Posterior cingulate gyrus (tissue), 11 donors: ENCODE measurements at places on chromosomes 2 and 18.

- no peak for DNase-seq
Measured at GRCh38 chr2:231038483-231039293, 1.4 kb downstream of the C2orf72 start.

- no peak for DNase-seq
Measured at GRCh38 chr18:54812885-54813284, 15.4 kb upstream of the RAB27B start.

GRCh38 chr2:106537791-106538191, 50.6 kb downstream of the CD8B2 start:
- no peak for DNase-seq

DNA sequence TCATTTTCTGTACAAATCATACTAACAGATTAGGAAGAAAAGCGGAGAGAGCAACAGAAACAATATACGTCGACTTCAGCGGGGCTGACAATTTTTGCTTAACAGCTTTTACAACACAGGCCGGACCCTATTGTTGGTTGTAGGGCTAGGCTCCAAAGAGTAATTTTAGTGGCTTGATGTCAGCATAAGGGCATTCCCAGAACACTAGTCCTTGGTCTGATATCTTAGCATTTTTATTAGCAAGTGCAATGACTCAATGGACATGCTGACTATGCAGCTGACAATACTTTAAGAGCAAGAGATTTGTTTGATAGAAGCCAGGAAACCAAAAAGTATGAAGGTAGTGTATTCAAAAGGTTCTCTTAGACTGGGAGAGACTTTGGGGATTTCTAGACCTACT, 209.9 kb downstream of the LNPK start:
- no peak for DNase-seq

- DNase-seq = no peak
Measured at GRCh38 chr2:152015552-152015951, 83.3 kb downstream of the CACNB4 start.

GRCh38 chr2:152571048-152571766, 146.1 kb downstream of the PRPF40A start:
- no peak for DNase-seq

GRCh38 chr2:45460825-45461224, 150.2 kb downstream of the SRBD1 start:
- DNase-seq = no peak

DNA sequence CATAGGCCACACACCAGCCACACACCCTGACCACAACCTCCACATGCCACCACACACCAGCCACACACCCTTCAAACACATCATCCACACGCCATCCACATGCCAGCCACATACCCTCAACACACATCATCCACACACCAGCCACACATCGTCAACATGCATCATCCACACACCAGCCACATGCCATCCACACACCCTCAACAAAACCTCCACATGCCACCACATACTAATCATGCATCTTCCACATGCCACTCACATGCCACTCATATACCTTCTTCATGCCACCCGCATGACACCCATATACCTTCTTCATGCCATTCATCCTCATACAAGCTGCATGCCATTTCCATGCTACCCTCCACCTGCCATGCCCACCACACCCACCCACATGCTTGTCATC, 12.4 kb downstream of the TNS1 start:
- DNase-seq = no peak

DNA sequence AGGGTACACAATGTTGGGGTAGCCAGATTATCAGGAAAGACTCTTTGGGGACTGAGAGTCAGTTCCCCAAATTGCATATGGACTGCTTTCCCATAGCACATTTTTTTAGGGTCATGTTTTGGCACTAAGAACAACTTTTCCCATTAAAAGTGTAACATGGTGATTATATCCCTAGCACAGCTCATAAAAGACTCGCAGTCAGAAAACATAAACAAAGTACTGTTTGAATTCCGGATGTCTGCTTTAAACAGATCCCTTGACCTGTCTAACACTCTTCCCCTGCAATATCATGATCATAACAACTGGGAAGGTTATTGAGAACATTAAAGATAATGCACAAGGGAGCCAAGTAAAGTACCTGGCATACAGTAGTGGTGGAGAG, 262.2 kb downstream of the ASXL3 start:
- no peak for DNase-seq

DNA sequence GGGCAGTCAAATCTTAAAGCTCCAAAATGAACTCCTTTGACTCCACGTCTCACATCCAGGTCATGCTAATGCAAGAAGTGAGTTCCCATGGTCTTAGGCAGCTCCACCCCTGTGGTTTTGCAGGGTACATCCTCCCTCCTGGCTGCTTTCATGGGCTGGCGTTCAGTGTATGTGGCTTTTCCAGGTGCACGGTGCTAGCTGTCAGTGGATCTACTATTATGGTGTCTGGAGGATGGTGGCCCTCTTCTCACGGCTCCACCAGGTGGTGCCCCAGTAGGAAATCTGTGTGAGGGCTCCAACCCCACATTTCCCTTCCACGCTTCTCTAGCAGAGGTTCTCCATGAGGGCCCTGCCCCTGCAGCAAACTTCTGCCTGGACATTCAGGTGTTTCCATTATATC, 105.2 kb upstream of the MSTN start:
- DNase-seq = no peak

DNA sequence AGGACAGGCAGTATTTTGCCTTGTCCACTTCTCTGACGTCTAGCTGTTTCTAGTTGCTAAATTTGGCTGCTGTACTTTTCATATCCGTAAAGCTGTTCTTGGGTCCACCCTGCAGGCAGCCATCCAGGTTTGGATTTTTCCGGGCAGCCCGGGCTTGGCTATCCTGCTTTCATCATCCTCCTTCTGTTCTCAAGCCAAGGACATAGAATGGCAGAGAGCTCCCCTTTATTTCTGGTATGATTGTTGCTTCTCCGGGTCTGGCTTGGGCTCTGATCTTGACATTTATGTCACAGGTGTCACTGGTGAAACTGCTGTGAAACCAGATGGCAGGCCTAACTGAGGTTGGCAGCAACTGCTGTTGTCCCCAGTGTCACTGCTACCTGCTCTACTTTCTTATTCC, 35.5 kb downstream of the SCN2A start:
- DNase-seq = peak; percentile 17

- no peak for DNase-seq
Measured at GRCh38 chr18:47334966-47335365, 83.5 kb upstream of the SKOR2 start.

DNA sequence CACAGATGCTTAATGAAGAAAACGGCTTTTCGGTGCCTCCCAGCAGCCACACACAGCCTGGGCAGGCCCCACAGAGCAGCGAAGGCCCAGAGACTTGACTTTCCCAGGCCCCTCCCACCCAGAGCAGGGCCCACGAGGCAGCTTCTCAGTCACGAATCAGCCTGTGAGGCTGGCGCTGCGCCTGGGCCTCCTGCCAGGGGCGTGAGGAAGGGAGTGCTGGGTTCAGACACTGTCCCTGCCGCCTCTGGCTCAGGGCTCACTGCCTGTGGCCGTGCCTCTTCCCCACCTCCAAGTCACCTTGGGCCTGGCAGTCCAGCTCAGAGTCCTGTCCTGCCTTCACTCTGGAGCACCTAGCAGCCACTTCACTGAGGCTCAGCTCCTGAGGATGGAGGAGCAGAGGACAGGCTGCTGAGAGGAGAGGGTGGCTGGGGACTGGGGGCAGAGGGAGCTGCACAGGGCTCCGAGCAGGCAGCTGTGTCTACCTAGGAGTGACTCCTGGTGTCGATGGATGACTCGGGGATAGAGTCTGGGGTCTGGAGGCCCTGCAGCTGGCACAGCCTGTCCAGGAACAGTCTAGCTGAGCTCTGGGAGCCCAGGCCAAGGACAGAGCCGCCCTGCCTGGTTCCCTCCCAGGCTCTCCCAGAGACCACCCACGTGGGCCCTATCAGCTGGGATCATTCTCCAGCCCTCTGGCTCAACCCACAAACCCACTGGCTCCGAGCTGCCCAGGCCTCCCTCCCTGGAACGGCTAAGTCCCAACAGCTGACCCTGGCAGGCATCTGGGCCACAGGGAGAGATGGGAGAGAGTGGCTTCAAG, 36.4 kb upstream of the FOSL2 start:
- DNase-seq = peak; percentile 67

GRCh38 chr2:47037678-47038077, 117.4 kb downstream of the STPG4 start:
- no peak for DNase-seq

DNA sequence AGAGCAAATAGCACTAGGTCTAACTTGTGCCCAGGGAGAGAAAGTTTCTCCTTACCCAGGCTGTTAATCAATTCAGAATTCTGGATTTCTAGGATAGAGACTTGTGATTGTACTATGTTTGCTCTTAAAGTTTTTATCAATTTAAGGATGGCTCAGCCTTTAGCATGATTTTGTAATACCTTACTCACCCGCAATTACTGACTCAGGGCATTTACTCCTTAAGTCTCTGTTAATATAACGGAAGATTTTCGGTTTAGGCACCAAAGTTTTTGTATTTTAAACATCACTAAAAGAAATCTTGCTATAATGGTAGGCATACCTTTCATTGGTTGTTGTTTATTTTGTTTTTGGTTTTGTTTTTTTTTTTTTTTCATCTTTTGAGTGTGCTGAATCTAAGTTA, 358.2 kb downstream of the RBM43 start:
- DNase-seq = no peak

DNA sequence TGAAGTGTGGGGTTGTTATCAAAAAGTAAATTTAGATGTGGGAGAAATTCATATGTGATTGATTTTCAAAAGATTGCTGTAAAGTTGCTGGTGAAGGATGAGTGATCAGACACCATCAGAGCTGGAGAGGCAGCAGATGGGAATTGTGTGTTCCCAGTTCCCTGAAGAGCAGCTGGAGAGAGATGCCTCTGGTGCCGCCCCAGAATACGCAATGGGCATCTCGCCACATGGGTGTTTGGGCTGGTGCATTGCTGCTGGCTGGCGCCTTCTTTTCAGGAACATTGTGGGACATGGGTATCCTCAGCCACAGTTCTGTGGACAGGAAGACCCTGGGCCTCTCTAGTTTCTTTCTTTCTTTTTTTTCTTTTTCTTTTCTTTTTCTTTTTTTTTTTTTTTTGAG, 11.9 kb downstream of the ATG4B start:
- peak; percentile 96 for DNase-seq

- no peak for DNase-seq
Measured at GRCh38 chr2:164717000-164717803, 95.9 kb upstream of the GRB14 start.

DNA sequence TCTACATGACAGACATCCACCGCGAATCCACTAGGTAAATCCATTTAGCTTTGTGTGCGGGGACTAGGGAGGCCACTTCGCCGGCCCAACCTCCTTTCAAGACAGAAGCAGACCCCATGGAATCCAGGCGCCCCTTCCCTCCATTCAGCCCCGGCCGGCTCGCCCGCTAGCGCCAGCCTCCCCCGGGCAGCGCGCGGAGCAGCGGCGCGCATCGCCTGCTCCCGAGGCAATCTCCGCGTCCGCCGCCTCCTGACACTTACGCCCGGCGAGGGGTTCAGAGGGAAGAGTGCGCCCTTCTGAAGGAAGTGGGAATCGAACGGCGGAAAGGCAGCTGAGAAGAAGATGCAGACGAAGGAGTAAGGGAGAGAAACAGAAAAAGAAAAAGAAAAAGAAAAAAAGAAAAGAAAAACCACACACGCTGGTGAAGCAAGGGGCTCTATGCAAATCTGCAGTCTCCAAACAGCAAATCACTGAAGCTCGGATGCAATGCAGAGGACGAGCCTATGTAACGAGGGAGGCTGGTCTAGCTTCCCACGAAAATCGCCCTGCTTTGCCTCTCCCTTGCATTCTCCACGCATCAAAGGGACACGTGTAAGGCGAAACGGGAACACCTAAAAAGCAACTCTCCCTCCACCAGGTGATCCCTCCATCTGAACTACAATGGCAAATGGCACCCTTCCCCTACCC, 684.4 kb downstream of the NRXN1 start:
- peak; percentile 85 for DNase-seq

DNA sequence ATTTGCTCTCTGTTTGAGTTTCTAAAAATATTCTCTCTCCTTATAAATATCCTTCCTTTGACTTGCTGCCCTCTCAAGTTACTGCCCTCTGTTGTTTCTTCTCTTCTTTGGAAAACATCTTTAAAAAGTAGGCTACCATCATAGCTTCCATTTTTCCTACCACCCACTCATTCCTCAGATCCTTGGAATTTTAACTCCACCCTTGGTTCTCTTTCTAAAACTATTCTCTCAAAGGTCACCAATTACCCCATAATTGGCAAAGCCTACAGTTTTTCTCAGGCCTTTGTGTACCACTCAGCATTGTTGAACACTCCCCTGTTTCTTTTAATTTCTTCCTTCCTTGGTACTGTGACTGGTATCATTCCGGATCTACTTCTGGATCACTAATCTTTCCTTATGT, 43.0 kb upstream of the ITGAV start:
- DNase-seq = no peak

GRCh38 chr18:10170375-10170774, 256.6 kb downstream of the VAPA start:
- no peak for DNase-seq

DNA sequence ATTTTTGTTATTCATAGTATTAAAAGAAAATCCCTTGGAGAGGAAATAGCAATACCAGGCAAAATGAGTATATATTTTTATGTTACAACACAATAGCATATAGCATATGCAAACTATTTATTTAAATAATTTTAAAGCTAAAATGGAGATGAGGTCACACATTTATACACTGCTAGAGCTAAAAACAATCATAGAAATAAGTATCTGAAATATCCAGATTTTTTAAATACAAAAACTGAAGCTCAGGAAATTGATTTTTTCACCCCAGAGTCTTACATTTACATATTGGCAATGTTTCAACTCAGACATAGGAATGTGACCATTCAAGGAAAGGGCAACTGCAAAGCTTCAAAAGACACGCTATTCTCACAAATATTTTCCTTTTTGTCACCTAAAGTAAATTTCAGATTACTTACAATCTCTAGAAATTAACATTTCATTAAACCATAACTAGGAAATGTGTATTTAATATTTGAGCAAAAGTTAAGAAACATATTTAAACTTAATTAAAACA, 8.9 kb downstream of the TFPI start:
- DNase-seq = no peak

GRCh38 chr2:43676322-43677050, at the start of gene C1GALT1C1L:
Gene C1GALT1C1L, minus strand, starts transcription at chr2:43676429. Its CDS starts 107 bp downstream, at chr2:43676322.
- DNase-seq = peak; percentile 45

GRCh38 chr2:165681841-165682240, 112.2 kb downstream of the GALNT3 start:
- DNase-seq = no peak

DNA sequence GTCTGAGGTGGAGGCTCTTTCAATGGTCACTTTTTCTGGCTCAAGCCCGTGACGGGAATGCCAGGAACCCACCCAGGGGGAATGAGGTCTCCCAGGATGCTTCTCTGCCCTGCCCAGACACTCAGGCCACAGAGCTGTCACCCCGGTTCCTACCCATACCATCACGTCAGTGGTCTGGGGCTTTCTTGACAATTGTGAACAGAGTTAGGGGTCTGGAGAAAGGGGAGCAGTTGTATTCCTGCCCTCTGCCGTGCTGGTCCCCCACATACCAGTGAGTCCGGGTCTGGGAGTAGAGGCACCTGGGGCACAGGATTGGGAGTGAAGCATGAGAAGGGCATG, 97.2 kb downstream of the B3GNT2 start:
- DNase-seq = no peak

DNA sequence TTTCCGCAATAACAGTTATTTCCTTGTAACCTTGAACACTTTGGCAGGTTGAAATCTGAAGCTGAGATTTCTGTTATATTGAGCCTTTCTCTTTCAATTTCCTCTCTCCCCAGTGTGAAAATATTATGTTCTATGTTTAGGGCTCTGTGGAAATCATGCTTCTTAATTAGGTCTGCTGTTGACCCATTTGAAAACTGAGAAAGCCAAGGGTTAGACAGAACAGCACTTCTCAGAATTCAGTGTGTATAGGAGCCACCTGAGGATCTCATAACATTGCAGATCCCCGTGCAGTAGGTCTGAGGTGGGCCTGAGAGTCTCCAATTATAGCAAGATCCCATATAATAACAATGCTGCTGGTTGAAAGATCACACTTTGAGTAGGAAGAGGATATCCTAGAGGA, 230.2 kb upstream of the NT5C1B start:
- no peak for DNase-seq
